ENCODE measurements at places on chromosomes 3 and 15. TPM values are rescaled to one million over a fixed set of nuclear protein-coding genes. Genes with fewer than 3 reads are reported as not detected.

GRCh38 chr3:36597422-36597821 is 166.9 kb downstream of the DCLK3 start:
- no peaks in the 10 kb centered on the region for H3K27me3 ChIP-seq
- no peaks in the 10 kb centered on the region for H3K36me3 ChIP-seq
- DNase-seq = no peak
- no peak overlapping the region for H3K27ac ChIP-seq
- H3K4me3 ChIP-seq = no peak overlapping the region

DNA sequence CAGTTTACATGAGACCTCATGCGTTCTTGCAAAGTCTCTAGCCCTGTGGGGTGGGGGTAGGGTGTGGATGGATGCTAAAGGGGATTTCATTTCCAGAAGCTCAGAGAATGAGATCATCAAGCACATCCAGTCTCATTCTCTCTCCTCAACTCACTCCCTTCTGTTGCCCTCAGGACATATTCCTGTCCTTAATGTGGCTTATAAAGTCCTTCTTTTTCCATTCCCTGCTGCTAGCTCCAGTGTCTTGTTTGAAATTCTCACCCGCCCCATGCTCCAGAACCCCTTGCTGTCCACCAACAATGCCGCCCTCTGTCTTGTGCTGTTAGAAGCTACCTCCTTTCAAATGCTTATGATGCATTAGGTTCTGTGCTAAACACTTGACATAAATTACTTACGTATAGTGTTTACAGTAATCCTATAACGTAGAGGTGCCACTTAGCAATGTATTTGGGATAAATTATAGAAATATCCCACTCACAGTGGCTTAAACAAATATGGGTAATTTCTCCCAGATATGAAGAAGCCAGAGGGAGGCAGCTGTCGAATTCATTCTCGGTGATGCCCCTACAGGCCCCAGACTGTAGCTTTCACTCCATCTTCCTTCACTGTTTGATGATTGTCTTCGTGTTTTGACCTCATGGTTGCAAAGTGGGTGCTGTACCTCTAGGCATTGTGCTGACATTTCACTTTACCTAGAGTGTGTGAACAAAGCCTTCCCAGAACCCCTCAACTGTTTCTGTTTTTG is 273.1 kb upstream of the TBL1XR1 start:
- DNase-seq = no peak
- no peaks in the 10 kb centered on the region for H3K4me1 ChIP-seq
- H3K36me3 ChIP-seq = no peaks in the 10 kb centered on the region
- H3K27me3 ChIP-seq = no peaks in the 10 kb centered on the region
- no peak overlapping the region for H3K4me3 ChIP-seq
- no peak overlapping the region for H3K27ac ChIP-seq

GRCh38 chr15:37020852-37021251 is 79.5 kb downstream of the MEIS2 start:
- no peaks in the 10 kb centered on the region for H3K36me3 ChIP-seq
- no peak overlapping the region for H3K27ac ChIP-seq
- no peaks in the 10 kb centered on the region for H3K4me1 ChIP-seq
- H3K4me3 ChIP-seq = no peak overlapping the region

DNA sequence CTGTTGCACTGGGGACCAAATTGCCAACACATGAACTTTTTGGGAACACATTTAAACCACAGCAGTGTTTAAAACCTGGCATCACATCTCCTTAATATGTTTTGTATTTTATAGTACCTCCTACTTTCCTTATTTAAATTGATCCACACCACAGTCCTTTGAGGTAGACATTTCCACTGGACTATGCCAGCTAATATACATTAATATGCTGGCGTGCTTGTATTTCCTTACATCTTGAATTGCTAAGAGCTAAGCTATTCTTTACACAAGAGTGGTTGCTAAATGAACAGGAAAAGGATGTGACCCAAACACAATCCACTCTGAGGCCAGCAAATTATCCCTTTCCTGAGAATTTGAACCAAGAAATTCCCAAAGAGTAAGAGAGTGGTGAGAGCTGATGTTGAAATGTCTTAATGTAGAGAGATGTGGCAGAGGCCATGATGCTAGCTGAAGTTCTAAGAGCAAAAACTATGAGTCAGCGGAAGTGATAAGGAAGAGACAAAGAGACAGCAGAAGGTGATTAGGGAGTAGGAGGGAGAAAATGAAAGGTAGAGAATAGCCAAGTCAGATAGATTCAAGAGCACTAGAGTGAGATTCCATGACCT is 131.2 kb downstream of the CD47 start:
- H3K27ac ChIP-seq = no peak overlapping the region
- DNase-seq = no peak
- no peaks in the 10 kb centered on the region for H3K27me3 ChIP-seq
- H3K4me3 ChIP-seq = no peak overlapping the region

DNA sequence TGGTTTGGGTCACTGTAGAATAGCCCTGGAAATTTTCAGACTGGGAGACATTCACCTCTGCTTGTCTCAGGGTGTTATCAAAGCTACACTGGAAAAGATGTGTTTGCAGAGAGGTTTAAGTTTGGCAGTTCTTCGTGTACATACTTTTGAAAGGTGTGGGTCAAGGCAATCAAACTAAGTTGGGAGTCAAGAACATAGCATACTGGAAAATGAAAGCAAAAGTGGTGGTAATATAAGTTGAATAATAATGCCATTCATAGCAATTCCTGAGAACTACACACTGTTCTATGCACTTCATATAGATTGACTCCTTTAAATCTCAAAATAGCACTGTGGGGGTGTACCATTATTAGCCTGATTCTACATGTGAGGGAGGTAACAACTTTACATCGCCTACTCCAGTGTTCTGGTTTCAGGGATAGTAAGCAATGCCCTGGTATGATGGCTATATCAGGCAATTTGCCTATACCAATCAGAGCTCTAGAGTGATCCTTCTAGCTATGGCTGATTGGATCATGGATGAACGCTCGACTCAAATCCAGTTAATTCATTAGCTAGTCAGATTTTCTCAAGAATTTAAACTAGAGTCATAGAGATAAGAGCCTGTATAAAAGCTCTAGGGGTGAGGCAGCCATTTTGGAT is 44.6 kb upstream of the RASGRP1 start:
- no peak overlapping the region for H3K27ac ChIP-seq
- H3K27me3 ChIP-seq = no peaks in the 10 kb centered on the region
- H3K4me3 ChIP-seq = no peak overlapping the region
- H3K4me1 ChIP-seq = no peaks in the 10 kb centered on the region
- H3K36me3 ChIP-seq = no peaks in the 10 kb centered on the region

DNA sequence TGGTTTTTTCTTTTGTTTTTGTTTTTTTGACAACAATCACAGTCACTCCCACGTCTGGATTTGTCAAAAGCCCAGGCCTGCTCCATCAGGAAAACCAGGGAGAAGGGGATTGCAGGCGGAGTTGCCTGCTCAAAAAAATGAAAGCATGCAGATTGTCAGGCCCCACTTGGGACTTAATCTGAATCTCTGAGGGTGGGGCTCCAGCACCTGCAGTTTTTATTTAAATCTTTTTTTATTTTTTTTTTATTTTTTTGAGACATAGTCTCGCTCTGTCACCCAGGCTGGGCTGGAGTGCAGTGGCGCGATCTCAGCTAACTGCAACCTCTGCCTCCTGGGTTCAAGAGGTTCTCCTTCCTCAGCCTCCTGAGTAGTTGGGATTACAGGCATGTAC is 140.9 kb downstream of the FOXP1 start:
- no peaks in the 10 kb centered on the region for H3K27me3 ChIP-seq
- no peak for DNase-seq
- H3K4me1 ChIP-seq = no peaks in the 10 kb centered on the region

- no peak overlapping the region for H3K27ac ChIP-seq
- no peaks in the 10 kb centered on the region for H3K27me3 ChIP-seq
- peak; percentile 29 for DNase-seq
- H3K4me3 ChIP-seq = no peak overlapping the region
- H3K4me1 ChIP-seq = no peaks in the 10 kb centered on the region
Measured at GRCh38 chr3:41710646-41711388, 251.1 kb downstream of the ULK4 start.

DNA sequence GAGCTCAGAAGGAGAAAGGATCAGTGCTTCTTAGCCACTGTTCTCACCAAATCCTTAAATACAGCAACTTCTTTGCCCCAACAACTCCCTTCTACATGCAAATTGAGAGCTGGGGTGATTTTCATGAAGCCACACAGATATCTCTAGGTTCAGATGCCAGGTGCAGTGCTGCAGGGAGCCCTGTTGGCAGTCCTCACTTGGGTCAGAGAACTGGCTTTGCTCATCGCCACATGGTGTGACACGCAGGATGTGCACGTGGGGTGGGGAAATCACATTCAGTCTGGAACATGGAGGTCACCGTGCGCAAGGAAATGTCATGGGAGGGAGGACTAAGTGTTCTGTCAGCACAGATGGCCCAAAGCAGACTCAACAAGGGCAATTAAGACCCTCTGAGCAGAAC is 103.8 kb downstream of the WDR76 start:
- no peak overlapping the region for H3K4me3 ChIP-seq
- DNase-seq = no peak
- H3K27me3 ChIP-seq = no peaks in the 10 kb centered on the region
- H3K27ac ChIP-seq = no peak overlapping the region
- H3K4me1 ChIP-seq = no peaks in the 10 kb centered on the region

DNA sequence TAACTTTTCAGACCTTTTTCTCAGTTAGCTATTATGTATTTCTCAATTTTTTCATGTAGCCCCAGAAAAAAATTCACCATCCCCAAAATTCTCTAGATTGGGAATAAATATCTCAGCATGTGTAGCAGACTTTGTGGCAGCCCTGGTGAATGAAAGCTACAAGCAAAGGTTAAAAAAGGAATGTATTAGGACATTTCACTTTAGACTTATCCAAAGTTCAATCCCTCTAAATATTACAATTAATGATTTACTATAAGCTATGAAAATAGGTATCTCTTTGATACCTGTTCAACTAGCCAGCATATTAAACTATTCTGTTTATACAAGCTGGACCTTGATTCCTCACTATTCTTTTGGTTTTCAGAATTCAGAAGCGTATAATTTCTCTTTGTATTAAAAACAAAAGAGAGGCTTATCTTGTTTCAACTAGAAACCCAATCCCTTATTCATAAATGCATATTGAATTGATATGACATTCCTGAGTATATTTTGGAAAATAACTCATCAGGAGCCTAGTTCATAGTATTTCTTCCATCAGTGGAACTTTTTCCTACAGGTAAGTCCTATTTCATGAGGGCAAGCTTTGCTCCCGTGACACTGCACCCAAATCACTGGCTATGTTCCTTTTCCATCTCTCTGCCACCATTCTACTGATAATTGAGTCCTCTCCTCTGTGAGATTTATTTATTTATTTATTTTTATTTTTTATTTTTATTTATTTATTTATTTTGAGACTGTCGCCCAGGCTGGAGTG is 38.0 kb downstream of the WDR72 start:
- peaks cover 3% of the 10 kb centered on the region for H3K36me3 ChIP-seq
- DNase-seq = no peak
- H3K4me3 ChIP-seq = no peak overlapping the region
- H3K27me3 ChIP-seq = no peaks in the 10 kb centered on the region
- peak overlapping the region; percentile 74 for H3K27ac ChIP-seq

- H3K36me3 ChIP-seq = no peaks in the 10 kb centered on the region
- H3K27ac ChIP-seq = no peak overlapping the region
- no peak overlapping the region for H3K4me3 ChIP-seq
- peak; percentile 16 for DNase-seq
- no peaks in the 10 kb centered on the region for H3K4me1 ChIP-seq
Measured at GRCh38 chr3:71657831-71658530, 67.2 kb downstream of the EIF4E3 start.

- no peak overlapping the region for H3K27ac ChIP-seq
- H3K4me3 ChIP-seq = no peak overlapping the region
- H3K27me3 ChIP-seq = no peaks in the 10 kb centered on the region
- H3K4me1 ChIP-seq = peaks cover 6% of the 10 kb centered on the region
Measured at GRCh38 chr15:45653702-45654424, 19.0 kb downstream of the SQOR start.

- no peaks in the 10 kb centered on the region for H3K27me3 ChIP-seq
- no peak overlapping the region for H3K4me3 ChIP-seq
- DNase-seq = no peak
- peaks cover under 1% of the 10 kb centered on the region for H3K4me1 ChIP-seq
Measured at GRCh38 chr3:140247775-140248174, 312.8 kb downstream of the CLSTN2 start.

DNA sequence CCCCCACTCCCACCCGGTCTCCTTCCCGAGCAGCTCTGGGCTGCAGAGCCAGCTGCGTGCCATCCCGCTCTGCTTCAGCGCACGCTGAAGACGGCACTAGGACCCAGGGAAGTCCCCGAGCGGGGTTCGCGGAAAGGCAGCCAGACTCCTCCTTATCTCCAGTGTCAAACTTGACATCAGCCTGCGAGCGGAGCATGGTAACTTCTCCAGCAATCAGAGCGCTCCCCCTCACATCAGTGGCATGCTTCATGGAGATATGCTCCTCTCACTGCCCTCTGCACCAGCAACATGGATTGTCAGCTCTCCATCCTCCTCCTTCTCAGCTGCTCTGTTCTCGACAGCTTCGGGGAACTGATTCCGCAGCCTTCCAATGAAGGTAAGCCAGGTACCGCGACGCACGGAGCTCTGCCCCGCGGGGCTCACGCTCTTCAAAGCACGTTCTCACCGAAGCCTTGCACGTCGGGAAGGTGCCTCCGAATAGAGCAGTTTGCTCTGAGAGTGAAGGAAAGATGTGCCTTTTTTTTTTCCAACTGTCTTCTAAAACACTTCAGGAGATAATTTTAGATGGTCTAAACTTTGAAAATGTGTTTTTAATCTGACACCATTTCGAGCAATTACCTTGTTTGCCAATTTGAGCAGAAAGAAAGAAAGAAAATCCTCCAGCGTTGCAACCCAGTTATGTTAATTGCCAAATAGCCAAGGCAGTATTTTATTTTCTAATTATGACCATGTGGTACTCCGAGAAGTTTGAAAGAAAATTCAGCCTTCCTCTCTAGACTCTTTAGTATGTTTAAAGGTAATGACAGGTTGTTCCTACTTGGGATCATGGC is at the start of gene EPHA3:
Gene EPHA3, plus strand, starts transcription at position 161 of the 830 bp plus-strand sequence. Its CDS starts 128 bp downstream, at position 289.
- no peaks in the 10 kb centered on the region for H3K4me1 ChIP-seq
- H3K27ac ChIP-seq = no peak within 1 kb of the TSS
- H3K36me3 ChIP-seq = no peaks in the 10 kb centered on the region
- no peaks in the 10 kb centered on the region for H3K27me3 ChIP-seq
- H3K4me3 ChIP-seq = peak within 1 kb of the TSS; percentile 75

DNA sequence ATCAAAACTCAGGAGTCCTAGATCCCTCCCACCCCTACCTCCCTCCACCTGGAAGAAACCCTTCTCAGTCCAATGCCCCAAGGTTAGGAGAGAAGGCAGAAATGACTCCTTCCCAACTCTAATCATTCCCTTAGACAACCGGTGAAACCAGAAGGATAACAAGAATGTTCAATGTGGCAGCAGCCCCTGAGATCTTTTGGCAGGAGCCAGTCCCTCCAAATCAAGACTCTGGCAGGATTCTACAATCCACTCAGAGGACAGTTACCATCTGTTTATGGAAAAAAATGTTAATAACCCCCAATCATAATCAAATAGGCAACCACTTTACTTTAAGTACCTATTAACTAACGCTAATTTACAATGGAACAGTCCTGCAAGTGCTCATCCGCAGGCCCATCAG is 136.5 kb downstream of the NTRK3 start:
- H3K27ac ChIP-seq = no peak overlapping the region
- H3K36me3 ChIP-seq = no peaks in the 10 kb centered on the region
- DNase-seq = no peak
- H3K27me3 ChIP-seq = no peaks in the 10 kb centered on the region
- no peak overlapping the region for H3K4me3 ChIP-seq

- no peak overlapping the region for H3K4me3 ChIP-seq
- peaks cover 2% of the 10 kb centered on the region for H3K36me3 ChIP-seq
- no peak overlapping the region for H3K27ac ChIP-seq
- DNase-seq = no peak
- no peaks in the 10 kb centered on the region for H3K4me1 ChIP-seq
Measured at GRCh38 chr3:14913071-14913925, 34.1 kb upstream of the NR2C2 start.

C3orf70 gene
- 2.8 TPM for total RNA-seq

EXD1 gene
- not detected for total RNA-seq

SYNPR gene
- not detected for total RNA-seq

TNFSF10 gene
- 277 TPM for total RNA-seq

CCDC54 gene
- not detected for total RNA-seq

All from kidney (tissue), 22 donors.